ENCODE measurements at places on chromosomes 16 and 17.

- DNase-seq = no peak
These were observed 358.3 kb downstream of the SOX9 start for GRCh38 chr17:72479113-72479512.

DNA sequence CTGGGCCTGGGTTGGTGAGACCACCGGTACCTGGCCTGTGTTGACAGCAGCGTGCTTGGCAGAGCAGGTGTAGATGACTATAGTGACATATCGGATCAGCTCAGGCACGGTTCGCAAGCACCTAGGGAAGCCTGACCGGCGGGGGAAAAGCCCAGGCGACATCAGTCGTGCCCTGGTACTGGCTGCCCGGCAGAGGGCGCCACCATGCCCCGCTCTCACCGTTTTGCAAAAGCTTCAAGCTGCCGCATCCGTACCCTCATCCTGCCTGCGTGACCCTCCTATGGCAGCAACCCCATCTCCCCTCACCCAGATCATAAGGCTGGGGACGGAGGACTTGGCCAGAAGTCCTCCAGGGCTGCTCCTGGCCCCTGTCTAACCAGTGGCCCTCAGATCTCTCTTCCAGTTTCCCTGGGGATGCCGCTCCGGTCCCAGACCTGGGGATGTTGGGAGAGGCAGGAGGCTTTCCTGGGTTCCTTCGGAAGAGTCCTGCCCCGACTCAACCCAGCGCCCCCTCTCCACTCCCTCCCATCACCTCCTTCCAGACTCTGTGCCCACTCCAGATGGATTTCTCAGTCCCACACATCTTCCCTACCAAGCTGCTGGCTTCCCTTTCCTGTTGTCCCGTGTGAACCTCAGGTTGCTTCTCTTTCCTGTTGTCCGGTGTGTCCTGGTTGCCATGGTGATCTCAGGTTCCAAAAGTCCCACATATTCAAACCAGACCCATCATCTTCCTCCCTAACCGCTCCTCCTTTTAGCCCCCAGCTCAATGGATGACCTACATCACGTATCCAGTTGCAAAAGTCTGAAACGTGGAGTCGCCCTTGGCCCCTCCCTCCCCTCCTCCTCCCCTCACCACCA, 13.7 kb downstream of the ALOX12B start:
- peak; percentile 92 for DNase-seq

DNA sequence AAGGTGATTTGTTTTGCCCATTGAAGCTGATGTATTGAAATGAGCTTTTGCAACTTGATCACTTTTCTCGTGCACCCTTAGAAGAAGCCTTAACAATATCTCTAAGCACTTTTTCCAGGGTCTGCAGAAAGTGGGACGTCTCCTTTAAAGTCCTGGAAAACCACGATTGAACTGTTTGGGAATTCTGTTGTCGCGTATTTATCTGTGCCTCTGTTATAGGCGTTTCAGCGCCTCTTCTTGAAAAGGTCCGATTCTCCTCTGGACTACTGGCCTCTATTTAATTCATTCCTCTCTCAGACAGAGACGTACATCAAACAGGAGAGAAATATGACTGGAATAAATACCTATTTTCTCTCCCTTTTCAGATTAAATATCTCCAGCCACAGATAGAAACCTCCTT, 262.4 kb upstream of the PSMD7 start:
- no peak for DNase-seq

DNA sequence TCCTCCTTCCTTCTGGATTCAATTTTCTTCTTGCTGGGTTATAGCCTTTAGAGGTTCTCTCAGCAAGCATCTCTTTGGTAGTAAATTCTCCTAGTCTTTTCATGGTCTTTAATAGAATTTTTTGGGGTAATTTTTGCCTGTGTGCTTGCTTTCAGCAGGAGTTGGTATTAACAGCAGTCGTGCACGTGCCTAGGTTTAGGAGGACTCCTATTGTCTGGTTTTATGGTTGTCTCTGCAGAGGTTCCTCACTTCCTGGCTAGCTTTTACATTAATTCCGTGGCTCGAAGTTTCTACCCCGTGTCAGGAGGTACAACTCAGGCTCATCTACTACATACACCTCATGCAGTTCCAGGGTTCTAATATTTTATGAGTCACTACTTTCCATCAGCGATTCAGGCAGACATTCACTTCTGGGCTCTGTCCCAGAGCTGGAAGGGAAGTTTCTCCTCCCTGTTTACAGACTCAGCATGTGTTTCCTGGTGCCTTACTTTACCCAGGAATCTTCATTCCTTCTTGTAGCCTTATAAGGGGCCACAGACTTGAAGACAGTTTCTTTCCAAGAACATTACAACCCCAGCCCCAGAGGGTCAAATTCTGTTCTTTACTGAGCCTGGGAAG, 643.6 kb downstream of the HS3ST4 start:
- no peak for DNase-seq

- DNase-seq = no peak
These were observed 132.4 kb upstream of the CHMP6 start for GRCh38 chr17:80859002-80859941.

DNA sequence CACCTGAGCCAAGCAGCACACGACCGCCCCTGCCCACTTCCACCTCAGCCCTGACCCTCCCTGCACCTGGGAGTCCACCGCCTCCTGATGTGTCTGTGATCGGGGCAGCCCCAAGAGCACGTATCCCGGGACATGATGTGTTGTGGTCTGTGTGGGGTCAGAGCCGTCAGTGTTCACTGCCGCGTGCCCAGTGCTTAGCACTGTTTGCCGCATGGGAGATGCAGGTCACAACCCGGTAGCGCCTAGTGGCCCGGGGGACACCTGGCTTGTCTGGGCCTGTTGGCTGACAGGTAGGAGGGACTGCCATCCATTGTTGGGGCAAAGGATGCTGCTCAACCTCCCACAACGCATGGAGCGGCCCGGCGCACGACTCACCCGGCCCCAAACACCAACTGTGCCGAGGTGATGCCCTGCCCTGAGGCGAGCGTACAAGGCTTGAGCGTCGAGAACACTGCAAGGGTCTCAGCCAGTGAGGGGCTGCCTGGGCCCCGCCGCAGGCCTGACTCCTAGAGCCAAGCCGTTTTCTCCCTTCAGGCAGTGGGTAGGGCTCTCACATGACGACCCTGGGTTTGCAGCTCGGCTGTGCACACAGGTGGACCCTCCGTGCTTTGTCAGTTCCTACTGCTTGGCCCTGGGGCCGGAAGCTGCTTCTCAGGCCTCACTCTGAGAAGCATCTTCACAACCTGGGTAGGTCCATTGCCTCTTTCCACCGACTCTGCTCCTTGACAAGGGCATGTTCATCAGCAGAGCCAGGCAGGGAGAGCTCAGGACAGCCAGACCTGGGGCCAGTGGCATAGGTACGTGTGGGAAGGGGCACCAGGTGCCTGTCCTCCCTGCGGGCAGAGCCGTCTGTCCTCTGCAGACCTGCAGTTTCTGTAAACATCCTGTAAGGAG, 5.9 kb upstream of the C16orf95 start:
- no peak for DNase-seq

DNA sequence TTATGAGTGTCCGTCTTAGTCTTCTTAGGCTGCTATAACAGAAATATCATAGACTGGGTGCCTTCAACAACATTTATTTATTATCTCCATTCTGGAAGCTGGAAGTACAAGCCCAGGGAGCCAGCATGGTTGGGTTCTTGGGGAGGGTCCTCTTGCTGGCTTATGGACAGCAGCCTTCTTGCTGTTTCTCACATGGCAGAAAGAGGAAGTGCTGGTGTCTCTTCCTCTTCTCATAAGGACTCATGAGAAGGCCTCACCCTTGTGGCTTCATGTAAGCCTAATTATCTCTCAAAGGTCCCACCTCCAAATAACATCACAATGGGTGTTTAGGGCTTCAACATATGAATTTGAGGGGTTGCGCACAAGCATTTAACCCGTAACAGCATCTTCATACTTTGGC, 207.0 kb upstream of the COX10 start:
- no peak for DNase-seq

DNA sequence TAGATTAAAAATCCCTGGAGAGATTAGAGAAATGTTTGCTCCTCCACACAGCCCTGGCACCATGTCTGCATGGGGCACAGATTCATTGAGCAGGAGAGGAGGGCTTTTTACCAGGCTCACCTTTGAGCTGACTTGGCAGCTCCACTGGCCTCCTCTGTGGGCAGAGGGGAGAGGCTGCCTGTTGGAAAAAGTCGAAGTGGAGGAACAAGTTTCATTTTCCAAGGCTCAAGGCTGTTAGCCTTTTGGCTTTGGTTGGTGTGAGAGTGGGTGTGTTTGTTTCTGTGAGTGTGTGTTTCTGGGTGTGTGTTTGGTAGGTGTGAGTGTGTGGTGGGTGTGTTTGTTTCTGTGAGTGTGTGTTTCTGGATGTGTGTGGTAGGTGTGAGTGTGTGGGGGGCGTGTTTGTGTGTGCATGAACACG, 5.6 kb downstream of the TMEM238L start:
- DNase-seq = no peak

- DNase-seq = no peak
These were observed 499.4 kb upstream of the HSBP1 start for GRCh38 chr16:83308414-83308813.

- DNase-seq = no peak
These were observed 36.7 kb downstream of the CMIP start for GRCh38 chr16:81481207-81481821.

DNA sequence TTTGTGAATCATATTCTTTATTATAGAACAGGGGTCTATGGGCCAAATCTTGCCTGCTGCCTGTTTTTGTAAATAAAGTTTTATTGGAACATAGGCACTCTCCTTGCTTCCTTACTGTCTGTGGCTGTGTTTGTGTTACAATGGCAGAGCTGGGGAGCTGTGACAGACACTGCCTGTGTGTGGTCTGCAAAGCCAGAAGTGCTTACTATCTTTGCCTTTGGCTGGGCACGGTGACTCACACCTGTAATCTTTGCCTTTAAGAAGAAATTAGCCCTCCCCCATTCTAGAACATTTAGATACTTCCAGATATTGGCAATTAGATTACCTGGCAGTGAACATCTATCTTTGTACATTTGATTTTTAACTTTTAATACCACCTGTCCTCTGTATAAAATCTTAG, 308.3 kb downstream of the FOXL1 start:
- no peak for DNase-seq

GRCh38 chr17:81340607-81341515, 45.8 kb upstream of the SLC38A10 start:
- no peak for DNase-seq

DNA sequence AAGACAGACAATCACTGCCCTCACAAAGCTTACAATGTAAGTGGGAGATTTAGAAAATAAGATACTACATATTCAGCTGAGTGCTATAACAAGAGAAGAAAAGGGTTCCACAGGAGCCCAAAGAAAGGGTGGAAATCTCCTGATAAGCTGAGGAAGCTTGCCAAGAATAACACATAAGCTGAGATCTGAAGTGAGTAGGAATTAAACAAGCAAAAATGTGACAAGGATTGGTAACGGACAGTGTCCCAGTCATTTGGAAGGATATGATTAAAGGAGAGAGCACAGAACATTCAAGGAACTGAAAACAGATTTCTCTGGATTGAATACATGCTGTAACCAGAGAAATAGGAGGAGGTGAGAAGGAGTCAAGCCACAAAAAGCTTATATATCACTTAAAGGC, 13.0 kb downstream of the CDYL2 start:
- DNase-seq = no peak

- DNase-seq = no peak
These were observed 5.4 kb upstream of the RNF222 start for GRCh38 chr17:8402921-8403536.

GRCh38 chr17:79364315-79365094, 246.3 kb downstream of the RBFOX3 start:
- DNase-seq = no peak

- no peak for DNase-seq
These were observed 18.9 kb downstream of the DNAH17 start for GRCh38 chr17:78558181-78558850.

- DNase-seq = no peak
These were observed 235.8 kb downstream of the MAP2K4 start for GRCh38 chr17:12256380-12256995.

DNA sequence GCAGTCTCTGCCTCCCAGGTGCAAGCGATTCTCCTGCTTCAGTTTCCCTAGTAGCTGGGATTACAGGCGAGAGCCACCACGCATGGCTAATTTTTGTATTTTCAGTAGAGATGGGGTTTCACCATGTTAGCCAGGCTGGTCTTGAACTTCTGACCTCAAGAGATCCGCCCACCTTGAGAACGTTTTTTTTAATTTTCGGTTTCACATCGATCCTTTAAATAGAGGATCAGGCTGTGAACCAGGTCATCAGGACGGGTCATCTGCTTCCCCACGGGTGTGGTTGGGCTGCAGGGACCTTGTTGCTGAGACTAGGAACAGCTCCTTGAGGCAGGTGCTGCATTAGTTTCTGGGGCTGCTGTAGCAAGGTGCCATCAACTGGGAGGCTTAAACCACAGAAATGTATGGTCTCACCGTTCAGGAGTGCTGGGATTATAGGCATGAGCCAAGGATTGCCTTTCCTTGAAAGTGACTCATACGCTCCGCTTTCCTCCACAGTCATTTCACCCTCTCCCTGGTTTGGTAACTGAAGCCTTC, 7.9 kb upstream of the NAGPA start:
- DNase-seq = no peak

DNA sequence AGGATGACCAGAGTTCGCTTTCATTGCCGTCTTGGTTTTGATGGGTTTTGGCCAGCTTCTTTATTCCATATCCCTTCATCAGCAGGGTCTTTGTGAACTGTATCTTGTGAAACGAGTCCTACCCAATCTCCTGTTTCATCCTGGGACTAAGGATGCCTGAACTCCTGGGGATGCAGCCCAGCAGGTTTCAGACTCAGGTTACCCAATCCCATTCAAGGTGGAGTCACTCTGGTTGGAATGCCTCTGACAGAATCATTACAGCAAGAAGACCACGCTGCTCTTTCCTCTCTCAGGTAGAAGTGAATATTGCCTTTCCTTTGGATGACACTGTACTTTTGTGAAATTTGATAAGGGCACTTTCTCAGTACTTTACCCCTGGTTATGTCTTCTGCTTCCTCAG, 98.1 kb downstream of the CDH11 start:
- no peak for DNase-seq

GRCh38 chr17:4600563-4600962, 16.2 kb downstream of the SMTNL2 start:
- DNase-seq = no peak

DNA sequence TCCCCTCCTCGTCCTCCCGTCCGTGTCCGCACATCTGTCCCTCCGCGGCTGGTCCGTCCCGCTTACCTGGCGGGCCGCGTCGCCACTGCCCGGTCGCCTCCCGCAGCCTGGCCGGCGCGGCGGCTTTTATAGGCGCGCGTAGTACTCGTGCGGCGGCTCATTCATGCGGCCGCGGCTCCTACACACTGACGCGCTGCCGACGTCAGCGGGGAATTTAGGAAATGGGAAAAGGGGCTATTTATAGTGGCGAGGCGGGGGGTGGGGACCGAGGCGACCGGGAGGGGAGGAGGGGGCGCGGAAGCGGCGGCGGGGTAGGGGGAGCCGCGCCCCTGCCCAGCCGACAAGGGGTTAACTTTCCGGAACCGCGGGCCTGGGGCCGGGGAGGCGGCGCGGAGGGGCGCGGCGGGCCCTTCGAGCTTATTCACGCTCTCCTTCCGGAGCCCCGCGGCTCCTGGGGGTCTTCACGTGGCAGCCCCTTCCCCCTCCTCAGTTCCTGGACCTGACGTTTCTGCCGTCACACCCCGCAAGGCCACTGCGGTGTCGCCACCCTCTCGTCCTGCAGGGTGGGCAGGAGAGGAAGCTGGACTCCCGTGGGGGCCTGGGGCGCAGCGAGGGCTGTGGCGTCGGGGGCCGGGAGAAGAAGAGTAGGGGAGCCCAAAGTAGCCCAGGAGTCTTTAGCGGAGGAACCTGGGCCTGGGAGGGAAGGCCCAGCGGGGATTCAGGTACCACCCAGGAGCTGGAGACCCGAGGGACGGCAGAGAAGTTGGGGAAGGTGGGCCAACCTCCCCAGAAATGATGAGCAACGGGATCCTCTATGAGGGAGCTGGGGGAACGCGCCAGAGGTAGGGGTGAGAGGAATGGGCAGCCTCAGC, 3.6 kb upstream of the HIC1 start:
- no peak for DNase-seq

- no peak for DNase-seq
These were observed 6.2 kb downstream of the LLGL2 start for GRCh38 chr17:75531721-75532072.

All from CD4-positive, alpha-beta T cell treated with Interleukin-6 for 4 hours (primary cell).